ENCODE measurements at places on chromosomes 3 and 15.
A peak's percentile ranks its signal among the peaks of the same experiment; 100 is the strongest.

DNA sequence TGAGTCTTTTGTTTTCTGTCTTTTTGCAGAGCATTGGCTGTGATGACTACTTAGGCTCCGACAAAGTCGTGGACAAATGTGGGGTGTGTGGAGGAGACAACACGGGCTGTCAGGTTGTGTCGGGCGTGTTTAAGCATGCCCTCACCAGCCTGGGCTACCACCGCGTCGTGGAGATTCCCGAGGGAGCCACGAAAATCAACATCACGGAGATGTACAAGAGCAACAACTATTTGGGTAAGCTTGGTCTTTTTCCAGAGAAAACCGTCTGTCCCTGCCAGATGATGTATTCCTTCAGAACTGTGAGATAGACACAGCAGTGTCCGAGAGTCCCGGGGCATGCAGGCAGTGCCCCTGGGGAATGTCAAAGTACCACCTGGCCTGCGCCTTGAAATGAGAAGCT lies 149.9 kb upstream of the NR2E3 start:
- DNase-seq, result no peak

DNA sequence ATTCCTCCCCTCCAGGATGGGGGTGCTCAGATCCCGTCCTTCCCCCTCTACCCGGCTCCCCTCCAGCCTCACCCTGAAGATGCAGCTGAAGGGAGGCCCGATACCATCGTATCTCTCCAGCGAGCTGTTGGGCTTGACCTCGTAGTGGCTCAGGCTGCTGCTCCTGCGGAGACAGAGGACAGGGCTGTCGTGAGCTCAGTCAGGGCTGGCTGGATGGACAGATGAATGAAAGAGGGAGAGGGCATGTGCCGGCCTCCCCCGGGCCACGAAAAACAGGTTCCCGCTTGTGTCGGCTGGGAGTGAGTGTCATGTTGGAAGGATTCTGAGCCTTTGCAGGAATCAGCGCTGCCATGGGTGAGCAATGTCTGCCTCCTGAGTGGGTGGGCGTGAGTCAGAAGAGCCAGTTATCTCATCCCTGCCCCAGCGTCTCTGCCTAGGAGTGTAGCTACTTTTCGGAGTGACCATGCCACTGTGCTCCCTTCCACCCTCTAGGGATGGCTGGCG lies 35.2 kb downstream of the FEM1B start:
- no peak for DNase-seq

DNA sequence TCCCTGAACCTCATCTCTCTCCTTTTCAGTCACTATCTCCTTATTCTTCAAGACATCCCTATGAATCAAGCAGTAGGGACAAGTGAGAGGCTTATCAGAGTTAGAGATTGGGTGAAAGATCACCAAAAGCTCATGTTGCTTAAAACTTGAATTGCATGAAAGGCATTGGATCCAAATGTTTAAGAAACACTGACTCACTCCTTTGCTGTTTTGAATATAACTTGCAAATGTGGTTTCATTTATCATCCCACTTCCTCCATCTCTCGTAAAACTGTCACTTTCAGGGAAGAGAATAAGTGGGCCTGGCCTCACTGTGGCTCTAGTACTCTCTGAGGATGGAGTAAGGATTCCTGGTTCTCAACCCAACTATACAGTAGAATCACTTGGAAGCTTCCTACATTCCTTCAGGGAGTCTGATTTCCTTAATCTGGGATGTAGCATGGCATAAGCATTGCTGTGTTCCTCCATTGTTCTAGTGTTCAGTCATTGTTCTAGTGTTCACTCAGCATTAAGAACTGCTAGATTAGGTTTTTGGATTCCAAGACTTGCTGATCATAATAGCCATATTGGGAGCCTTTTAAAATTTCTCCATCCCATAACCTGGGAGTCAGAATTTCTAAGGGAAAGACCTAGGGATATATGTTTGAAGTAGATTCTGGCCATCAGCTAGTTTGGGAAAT lies 171.8 kb downstream of the TMEM108 start:
- peak; percentile 73 for DNase-seq

DNA sequence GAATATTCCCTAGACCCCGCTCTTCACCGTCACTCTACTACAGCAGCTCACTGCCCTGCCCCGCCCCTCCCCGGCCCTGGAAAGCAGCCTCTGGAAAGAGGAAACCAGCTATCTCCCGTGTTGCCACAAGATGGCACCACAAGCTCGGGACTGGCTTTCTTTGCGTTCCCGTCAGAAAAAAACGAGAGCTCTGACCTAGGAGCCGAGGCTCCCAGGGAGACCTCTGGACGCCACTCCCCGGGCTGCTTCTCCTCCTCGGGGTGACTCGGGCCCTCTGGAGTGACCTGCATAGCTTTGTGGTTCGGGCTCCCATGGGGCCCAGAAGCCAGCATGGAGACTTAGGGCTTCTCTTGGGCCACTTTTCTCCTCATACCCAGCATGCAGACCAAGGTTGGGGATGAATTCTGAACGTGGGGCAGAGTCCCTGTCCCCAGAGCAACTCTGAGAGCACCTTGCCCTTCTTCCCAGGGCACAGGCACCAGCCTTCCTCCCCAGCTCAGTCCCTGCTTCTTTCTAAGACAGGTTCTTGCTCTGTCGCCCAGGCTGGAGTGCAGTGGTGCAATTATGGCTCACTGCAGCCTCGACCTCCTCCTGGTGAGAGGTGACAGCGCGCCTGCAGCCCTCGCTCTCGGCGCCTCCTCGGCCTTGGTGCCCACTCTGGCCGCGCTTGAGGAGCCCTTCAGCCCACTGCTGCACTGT lies 19.0 kb downstream of the STOML1 start:
- DNase-seq, result peak; percentile 82

GRCh38 chr15:29043736-29044502 lies 158.1 kb downstream of the APBA2 start:
- DNase-seq, result no peak

- no peak for DNase-seq
These were observed 7.1 kb downstream of the CHD2 start for GRCh38 chr15:92907229-92907628.

DNA sequence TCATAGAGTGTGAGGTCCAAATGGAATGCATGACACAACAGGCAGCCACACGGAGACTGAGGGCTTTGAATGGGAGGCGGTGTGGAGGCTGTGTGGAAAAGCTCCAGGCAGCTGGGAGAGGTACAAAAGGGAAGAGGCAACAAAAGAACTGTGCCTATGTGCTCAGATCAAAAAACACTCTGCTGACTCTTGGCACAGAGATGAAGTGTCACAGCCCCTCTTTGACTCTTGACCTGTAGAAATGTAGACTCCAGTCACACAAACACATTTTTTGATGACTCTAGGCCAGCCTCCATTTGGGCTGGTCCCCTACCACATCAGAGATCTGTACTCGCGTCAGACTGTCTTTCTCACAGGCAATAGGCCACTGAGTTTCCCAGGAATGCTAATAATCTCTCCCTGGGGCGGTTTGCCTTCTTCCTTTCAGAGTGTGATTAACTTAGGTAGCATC lies 456.0 kb downstream of the TUSC7 start:
- DNase-seq, result no peak

GRCh38 chr15:67520321-67521028 lies 456 bp upstream of the C15orf61 start:
- DNase-seq, result no peak

GRCh38 chr3:174408310-174408709 lies 450.8 kb upstream of the NAALADL2 start:
- DNase-seq, result no peak

- no peak for DNase-seq
These were observed 8.1 kb downstream of the MCTP2 start for GRCh38 chr15:94239474-94239873.

DNA sequence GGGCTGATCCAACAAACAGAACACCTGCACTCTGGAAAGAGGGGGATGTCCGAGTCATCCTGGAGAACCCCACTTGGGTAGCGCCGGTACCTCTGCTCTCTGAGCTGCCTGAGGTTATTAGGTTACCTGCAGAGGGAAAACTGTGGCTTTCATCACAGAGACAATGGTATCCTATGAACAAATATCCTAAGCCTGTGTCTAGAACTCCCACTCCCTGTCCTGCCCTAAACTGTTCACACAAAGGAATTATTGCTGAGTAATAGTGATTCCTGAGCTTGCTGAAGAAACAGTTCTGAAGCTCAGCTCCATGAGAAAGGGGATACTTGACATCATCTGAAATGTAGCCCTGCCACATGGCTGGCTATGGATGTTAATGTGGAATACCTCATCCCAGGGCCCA lies 31.9 kb upstream of the WNT5A start:
- DNase-seq, result no peak

DNA sequence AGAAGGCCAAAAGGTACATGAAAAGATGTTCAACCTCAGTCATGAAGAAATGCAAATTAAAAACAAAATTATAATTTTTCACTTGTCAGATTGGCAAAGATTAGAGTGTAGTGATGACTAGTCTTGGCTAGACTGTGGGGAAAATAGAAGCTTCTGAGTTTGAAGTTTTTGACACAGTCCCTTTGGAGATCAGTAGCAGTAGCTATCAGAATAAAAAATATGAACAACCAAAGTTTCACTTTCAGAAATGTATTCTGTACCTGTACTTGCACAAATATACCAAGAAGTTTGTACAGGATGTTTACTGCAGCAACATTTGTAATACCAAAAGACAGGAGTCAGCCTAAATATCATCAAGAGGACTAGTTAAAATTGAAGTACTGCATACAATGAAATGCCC lies 14.1 kb downstream of the ATP2C1 start:
- no peak for DNase-seq

GRCh38 chr3:49269443-49270155 lies 7.4 kb downstream of the C3orf62 start:
- DNase-seq, result no peak

DNA sequence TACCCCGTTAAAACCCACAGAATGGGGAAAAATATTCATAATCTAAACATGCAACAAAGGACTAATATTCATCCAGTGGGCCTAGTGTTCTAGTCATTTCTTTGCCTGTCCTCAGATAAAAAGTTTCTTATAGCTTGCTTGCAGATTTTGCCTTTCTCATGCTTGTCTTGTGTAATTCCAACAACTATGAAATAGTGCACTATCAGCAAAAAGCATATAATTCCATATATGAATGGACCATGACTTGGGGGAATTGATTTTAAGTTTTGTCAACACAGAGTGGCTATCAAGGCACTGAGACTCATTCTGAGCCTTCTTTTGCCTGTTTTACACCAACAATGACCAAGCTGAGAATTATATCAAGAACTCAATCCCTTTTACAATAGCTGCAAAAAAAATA lies 278.6 kb upstream of the GPR149 start:
- DNase-seq, result no peak

- DNase-seq, result no peak
These were observed 101.1 kb downstream of the ADCY5 start for GRCh38 chr3:123347691-123348264.

DNA sequence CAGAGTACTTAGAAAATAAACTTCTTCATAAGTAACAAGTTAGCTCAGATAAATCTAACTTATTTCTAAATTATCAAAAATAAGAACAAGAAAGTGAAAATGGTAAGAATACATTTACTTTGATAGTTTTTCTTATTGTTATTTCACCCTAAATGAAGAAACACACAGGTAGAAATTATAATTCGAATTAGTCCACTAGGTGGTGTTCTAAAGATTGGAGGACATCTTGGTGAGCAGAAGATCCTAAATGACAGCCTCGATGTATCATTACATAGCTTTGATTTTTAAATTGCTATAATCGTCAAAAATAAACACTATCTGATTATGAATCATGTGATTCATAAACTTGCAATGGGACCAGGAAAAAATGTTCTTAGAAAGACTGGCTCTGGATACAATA lies 280.8 kb upstream of the UBE2E2 start:
- peak; percentile 6 for DNase-seq

- DNase-seq, result peak; percentile 24
These were observed 172.6 kb downstream of the P3H2 start for GRCh38 chr3:189947948-189948723.

DNA sequence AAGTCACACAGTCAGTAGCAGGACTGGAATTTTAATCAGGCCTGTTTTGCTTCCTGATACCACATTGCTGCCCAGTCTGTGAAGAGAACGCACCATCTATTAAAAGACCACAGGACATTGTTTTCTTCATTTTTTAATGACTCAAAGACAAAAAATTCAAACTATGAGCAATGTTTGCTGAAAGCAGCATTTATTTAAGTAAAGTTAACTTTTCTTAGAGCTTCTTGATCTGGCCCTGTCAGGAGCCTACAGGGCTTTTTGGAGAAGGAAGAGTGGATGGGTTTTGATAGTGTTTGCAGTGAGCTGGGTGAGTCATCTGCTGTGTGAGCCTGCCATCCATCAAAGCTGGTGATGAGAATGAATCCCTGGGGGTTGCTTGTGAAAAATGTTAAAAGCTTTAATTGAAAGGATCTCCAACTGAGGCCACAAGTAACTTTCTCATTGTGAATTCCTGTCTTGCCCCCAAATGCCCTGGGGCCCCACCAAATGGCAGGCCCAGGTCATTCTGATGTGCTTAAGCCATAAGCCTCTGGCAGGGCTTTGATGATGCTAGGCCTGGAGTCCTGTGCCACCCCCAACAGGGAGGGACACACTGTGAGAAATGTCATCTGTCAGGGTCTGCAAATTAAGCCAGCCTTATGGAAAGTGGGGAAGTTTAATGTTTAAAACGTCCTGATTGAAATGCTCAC lies 136.2 kb upstream of the PFN2 start:
- peak; percentile 16 for DNase-seq

- no peak for DNase-seq
These were observed 61.0 kb downstream of the SCAPER start for GRCh38 chr15:76844096-76844495.

DNA sequence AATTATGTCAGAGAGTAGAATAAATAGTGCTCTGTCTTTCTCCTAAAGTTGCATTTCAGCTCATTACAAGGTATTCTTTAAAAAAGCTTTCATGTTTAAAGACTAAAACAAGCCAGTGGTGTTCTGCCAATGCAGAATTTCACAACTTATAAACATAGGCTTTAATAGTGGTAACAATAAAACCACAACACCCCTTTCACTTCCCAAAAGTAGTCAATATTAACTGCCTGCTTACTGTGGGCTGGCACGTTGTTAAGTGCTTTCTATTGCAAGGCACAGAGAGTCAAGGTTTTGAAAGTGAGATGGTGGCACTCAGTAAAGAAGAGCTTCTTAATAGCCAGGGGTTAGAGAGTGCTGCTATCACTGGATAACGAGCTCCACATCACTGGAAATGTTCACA lies 8.4 kb upstream of the RTP1 start:
- peak; percentile 14 for DNase-seq

GRCh38 chr3:18716101-18716500 lies 291.0 kb upstream of the SATB1 start:
- no peak for DNase-seq

DNA sequence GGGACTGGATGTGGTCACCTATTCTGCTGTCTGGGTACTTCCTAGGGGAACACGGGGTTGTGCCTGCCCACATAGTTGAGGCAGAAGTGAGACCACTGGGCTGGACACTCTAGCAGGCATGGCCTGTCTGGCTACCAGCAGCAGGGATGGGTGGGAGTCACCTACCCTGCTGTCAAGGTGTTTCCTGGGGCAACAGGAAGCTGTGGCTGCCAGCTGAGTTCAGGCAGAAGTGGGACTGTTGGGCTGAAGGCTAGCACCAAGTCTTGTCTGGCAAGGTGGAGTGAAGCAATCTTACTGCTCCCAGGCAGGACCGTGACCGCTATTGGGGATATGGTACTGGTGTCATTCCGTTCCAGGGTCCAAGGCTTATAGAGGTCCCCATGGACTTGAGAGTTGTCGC lies 20.3 kb upstream of the ZDHHC23 start:
- DNase-seq, result peak; percentile 1

GRCh38 chr15:80673561-80674244 lies 21.4 kb upstream of the ABHD17C start:
- no peak for DNase-seq

Data from NB4 (cell line).